CD4-positive, alpha-beta memory T cell (primary cell): ENCODE measurements at places on chromosomes 5 and 9.

DNA sequence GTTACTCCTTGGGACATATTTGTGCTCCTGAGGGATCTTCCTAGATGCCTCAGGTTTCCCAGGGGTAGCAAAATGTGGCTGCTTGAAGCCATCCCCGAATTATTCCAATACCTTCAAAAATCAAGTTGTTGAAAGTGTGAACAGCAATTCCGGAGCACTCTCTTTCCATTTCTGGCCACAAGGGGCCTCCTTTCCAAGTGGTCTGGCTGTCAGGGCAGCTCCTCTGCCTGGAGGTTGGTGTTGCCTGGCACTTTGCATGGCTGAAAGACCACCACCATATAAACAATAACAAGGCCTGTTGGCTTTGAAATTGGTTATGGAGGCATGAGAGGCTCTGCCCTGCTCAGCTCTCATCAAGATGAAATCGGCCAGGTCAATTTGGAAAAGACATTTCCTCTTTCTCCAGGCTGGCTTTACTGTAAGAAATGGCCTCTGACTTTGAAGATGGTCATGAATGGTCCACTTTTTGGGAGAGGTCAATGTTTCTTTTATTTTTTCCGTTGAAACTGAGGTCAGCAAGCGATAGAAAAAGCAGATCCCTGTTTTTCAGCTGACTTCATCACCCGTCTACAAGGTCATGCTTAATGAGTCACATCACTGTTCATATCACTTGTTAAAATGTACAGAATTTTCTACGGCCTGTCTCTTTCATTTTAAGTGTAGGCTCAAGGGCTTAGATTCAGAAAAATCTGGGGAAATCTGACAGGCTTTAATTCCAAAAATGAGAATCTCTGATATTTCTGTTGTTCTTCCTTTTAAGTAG, 481.1 kb upstream of the ZNF608 start:
- DNase-seq: no peak

- no peak for DNase-seq
Observed at GRCh38 chr5:1500411-1501091, 23.2 kb downstream of the LPCAT1 start.

DNA sequence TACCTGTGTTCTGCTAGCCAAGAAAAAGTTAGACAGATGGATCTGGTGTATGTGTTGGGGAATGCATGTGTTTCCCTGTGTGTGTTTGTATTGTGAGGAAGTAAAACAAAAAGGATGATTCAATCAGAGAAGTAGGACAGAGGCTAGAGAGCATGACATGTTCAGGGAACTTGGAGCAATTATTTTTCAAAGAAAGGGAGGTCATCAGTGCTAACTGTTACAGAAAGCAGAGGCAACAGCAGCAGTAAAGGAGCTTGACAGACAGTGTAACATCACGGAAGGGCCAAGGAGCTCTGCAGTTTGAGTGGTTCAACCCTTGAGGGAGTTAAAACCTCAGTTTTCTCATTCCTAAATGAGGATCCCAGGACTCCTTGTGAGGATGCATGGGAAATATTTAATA, 13.2 kb downstream of the SPINK1 start:
- DNase-seq: no peak

GRCh38 chr9:12884736-12885395, 110.0 kb downstream of the LURAP1L start:
- no peak for DNase-seq

- DNase-seq: no peak
Observed at GRCh38 chr5:156327296-156327695, 332 bp downstream of the SGCD start.

- DNase-seq: no peak
Observed at GRCh38 chr5:7415123-7415522, 19.2 kb downstream of the ADCY2 start.

- DNase-seq: no peak
Observed at GRCh38 chr9:72945391-72945790, 7.5 kb downstream of the ALDH1A1 start.

GRCh38 chr9:131886826-131887225, 146.9 kb upstream of the RAPGEF1 start:
- no peak for DNase-seq

- DNase-seq: no peak
Observed at GRCh38 chr5:518721-519120, 5.5 kb downstream of the SLC9A3 start.

GRCh38 chr9:6367128-6367890, 39.1 kb downstream of the TPD52L3 start:
- no peak for DNase-seq

DNA sequence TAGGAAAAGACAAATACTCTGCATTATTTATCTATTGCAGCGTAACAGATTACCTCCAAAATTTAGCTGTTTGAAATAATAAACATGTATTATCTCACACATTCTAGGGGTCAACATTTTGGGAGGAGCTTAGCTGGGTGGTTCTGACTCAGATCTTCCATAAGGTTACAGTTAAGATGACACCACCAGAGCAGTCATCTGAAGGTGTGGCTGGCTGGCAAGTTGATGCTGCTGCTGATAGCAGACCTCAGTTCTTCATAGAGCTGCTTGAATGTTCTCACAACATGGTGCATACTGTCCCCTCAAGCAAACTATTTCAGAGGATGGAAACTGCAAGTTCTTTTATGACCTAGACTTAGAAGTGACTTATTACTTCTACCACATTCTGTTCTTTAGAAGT, 146.3 kb upstream of the FSTL4 start:
- no peak for DNase-seq

GRCh38 chr5:82314964-82315758, 37.0 kb upstream of the RPS23 start:
- DNase-seq: no peak

GRCh38 chr9:99093492-99093791, 11.5 kb upstream of the TGFBR1 start:
- no peak for DNase-seq

DNA sequence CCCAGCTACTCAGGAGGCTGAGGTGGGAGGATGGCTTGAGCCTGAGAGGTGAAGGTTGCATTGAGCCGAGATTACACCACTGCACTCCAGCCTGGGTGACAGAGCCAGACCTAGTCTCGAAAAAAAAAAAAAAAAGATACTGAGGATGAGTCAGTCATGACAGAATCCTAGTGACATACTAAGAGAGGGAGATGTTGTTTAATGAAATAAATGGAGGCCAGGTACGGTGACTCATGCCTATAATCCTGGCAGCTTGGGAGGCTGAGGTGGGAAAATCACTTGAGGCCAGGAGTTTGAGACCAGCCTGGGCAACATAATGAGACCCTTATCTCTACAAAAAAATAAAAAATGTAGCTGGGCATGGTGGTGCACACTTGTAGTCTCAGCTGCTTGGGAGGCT, 107.2 kb downstream of the ZFAND5 start:
- DNase-seq: no peak

DNA sequence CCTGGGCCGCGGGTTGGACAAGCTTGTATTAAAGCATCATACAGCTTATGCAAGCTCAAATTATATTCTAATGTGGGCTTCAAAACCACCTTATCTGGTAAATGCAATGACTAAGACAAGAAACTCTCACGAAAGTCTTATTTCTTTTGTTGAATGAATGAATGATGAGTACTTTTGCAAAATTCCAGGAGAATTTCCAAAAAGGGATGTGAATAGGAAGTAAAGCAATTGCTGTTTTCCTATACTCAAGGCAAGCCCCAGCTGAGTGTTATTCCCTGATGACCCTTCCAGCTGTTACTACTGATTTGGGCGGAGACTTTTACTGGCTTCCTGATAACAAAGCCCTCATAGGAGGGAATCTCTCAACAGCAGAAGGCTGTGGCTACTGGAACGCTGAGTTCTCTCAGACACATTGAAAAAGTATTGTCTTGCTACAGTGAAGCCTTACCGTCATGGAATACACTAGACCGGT, 162.8 kb downstream of the SREK1 start:
- DNase-seq: no peak

- DNase-seq: no peak
Observed at GRCh38 chr9:95138474-95138873, 179.0 kb downstream of the FANCC start.

DNA sequence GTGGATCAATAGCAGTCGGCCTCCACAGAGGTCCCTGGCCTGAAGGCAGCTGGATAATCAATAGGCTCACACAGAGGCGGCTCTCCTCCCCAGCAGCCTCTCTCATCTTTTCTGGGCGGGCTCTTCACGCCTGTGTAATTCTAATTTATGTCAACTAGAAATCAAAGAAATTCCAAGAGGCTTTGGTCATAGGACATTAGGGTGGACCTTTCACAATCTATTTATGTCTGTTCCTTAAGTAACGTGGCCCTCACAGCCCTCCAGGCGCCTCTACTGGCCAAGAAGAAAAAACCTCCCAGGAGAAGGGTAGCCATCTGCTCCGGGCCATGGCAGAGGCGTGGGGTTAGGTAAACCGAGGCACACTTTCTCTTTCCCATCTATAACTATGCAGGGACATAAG, 205.1 kb upstream of the EFNA5 start:
- DNase-seq: no peak

DNA sequence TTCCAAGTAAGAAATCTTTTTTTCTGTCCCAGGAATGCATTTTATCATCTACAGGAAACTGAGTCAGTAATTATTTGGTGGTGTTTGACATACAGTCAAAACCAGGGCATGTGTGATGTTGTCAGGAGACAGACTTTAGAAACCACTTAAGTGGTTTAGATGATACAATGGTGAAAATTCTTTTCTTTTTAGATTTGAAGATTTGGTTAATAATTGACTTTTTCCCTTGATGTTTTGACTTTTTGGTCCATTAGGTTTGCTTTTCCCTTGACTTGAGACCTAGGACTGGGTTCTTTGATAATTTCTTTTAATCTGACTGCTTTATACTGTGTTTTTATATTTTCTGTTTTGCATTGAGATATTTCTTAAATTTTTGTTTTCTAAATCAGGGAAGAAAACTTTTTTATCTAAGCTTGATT, 85.2 kb downstream of the RASGRF2 start:
- DNase-seq: no peak

DNA sequence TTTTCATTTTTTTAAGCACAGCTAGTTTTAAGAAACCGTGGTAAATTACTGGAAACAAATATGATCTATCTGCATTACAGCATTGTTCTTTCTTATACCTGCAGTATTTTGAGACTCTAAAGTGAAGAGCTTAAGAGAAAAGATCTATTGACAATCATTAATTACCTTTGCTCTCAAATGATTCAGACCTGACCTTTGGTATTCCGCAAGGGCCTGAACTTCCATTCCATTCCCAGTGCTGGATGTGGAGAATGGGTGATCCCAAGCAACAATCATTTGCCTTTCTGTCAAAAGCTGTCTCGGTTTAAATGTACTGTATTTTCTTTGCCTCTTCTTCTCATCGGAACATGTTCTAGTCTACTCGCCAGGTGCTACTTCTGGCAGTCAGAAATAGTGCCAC, 18.9 kb downstream of the NREP start:
- DNase-seq: no peak

DNA sequence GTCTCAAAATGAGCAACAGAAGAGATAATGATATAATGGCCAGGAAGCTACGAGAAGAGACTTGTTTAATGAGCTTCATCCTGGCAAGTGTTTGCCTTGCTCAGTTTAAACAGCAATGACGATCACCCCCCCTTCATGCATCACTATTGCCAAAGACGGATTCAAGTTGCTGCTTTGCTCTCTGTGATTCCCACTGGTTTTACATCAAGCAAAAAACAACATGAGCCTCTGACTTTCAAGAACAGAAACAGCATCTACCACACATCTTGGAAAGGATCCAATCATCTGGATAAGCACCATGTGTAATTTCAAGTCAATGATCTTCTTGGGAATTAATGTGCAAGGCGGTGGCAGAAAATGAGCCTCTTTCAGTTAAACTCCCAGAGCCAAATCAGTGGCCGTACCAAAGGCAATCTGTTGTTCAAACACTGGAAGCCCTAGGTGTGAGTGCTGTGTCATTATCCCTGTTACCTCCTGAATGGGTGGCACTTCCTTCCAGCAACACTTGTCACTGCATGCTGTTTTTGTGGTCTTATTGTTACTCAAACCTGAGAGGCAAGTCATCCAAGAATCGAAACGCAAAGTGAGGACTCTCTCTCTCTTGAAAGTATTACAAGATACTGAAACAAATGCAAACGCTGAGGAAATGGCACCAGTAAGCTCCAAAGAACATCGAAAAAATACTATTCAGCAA, 72.8 kb downstream of the MED27 start:
- no peak for DNase-seq

DNA sequence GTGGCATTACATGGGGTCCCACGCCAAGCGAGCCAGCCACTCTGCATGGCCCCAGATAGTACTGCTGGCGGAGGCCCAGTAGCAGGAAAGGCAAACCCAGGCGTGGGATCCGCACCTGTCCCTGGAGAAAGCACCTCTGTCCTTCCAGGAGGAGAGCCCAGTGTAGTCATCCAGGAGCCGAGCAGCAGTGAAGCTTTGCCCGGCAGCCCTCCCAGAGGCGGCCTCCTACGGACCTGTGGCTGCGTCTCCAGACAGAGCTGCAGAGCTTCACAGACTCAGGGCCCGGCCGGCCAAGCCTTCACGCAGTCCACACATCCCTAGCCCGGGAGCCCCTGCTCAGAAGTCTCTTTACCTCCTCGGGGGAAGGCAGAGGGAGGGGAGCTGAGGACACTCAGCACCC, 100.8 kb upstream of the PPP1R26 start:
- DNase-seq: no peak

DNA sequence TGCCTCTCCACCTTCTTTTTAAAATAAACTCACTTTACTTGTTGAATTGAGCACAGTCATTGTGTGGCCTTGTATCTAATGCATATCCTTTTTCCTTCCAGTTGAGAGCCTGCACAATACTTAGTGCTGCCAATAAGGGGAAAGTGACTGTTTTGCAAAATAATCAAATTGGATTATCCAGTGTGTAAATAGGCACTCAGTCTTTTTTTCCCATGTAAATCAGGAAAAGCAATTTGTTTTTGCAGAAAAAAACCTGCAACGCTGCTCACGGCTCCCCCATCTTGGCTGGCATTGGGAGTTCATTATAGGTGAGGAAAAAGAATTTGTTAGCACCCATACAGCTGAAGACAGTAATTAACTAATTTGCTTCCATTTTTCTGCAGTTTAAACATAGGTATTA, 299.9 kb downstream of the CSNK1G3 start:
- no peak for DNase-seq

GRCh38 chr5:103587185-103587748, 24.7 kb upstream of the NUDT12 start:
- no peak for DNase-seq

DNA sequence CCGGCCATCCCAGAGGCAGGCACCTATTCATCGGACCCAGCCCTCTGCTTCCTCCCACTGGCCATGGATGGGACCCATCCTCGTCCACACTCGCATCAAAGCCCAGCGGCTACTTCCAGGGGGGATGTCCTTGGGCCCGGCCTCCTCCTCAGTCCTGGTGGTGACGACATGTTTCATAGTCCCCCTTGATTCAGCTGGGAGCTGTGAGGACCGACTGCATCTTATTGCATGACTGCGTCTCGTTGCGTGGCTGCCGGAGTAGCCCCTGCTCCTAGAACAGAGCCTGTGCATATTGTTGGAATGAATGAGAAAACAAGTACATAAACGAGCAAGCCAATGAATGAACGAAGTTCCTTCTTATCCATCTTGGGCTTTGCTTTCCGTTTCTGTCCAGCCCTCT, 12.8 kb downstream of the NCS1 start:
- DNase-seq: no peak

DNA sequence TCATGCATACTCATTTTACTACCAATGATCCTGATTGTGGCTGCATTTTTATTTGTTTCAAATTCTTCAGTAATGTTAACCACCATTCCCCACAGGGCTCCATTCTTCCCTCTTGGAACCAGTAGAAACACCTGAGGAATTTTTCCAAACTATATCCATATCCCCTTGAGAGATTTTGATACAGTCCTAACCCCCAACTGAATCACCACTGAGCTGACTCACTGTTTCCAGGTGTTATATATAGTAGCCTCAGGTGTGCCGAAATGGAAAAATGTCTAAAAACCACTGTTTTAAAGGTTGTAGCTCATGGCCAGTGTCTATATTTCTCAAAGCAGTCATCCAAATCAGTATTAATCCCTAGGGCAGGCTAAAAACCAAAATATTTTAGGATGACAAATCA, 85.2 kb downstream of the MRPS27 start:
- no peak for DNase-seq
